ENCODE measurements at places on chromosomes 2 and 18.

- peak; percentile 77 for DNase-seq
These were observed 4.0 kb upstream of the MREG start for GRCh38 chr2:216017365-216017764.

DNA sequence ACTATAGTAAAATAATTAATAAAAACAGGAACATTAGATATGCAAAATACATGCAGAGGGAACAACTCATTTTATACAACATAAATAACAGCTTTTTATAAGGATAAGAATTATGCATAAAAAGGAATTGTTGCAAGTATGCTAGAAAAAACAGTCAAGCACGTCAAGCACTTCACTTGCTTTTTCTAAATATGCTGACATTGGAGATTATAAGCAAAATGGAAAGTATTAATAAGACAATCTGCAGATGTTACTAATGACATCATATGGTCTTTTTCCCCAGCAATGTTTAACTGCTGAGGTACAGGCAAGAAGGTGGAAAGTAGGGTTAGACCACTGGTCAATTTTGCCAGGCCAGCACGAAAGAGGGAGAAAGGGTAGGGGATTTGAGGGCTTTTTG is 111.7 kb downstream of the HIBCH start:
- DNase-seq, result no peak

DNA sequence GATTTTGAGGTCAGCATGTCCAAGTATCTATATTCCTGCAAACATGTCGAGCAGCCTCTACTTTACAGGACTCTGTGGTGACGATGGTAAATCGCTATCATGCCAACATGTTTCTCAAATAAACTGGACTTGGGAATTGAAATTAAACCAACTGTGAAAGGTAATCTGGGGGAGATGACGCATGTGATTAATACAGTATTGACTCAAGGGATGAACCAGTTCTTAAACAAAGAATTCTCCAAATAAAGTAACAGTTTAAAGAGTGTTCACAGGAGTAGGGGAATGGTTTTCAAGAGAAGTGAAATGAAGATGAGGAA is 54.3 kb downstream of the THUMPD2 start:
- no peak for DNase-seq

DNA sequence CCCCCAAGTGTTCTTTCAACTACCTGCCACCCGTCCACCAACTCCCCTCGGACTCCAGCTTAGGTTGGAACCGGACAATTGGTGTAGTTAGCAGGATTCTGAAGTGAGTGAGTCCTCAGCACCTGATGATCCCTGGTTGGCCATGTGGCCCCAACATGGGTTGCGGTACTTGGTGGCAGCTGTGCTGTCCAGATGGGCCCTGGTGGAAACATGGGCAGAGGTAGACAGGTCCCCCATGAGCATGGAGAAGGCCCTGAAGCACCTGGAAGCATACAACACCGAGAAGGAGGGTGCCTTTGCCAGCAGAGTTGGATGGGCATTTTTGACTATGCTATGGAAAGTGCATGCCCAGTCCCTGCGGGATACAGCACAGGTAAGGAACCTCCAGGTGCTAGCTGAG is 11.0 kb upstream of the C2orf42 start:
- no peak for DNase-seq

DNA sequence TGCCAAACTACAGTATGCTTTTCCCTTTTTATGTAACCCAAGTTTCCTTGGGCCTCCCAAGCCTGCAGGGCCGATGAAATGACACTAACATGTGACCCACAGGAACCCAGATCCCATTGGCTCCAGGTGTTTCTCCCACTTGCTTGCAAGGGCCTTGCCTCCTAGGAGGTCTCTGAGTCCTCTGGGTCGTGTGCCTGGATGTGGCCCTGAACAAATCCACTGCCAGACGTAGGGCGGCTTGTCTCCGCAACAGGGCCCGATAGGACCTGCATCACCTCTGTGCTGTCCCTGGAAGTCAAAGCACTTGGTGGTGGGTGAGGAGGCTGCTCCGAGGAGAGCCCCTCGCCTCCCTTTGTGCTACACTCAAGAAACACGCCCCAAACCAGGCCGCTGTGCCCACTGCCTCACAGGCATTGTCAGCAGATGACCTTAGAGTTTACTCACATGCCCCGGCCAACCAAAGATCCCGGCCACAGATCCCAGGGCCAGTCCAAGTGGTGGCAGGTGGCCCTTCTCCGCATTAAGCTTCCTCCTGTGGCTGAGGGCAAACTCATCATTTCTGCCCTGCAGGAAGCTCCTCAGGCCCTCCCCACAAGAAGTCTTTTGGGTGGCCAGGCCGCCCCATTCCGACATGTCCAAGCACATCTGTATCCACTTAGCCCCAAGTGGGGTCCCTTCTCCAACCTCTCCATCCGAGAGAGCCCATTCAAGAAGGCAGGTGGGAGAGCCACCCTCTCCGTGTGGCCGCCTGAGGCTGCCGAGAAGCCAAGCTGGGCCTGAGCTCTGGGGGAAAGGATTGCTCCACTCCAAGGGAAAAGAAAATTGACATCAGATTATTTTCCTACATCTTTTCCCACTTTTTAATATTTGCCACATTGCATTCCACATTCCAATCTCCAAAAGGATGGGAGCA is 76.7 kb downstream of the GFPT1 start:
- no peak for DNase-seq

DNA sequence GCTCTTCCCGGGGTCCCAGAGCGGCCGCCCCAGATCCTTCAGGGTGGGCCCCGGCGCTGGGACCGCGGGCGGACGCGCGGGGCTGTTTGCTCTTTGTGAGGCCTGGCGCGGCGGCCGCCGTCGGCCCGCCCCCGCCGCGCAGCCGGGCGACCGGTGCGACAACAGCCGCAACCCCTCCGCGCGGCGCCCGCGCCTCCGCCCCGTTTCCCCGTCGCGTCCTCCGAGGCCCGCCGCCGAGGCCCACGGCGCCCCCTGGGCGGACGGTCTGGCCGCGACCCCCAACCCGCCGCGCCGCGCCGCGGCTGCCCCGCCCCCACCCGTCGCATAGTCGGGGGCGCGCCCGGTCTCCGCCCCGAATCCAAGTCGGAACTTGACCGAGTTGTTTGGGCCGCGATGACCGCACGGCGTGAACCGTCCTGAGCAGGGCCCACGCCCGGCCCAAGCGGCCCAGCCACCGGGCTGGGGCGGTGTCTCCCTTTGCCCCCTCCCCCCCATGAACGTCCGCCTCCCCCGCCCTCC is 448 bp downstream of the YPEL5 start:
- peak; percentile 33 for DNase-seq

GRCh38 chr2:25707927-25708590 is 34.7 kb upstream of the DTNB start:
- DNase-seq, result no peak

DNA sequence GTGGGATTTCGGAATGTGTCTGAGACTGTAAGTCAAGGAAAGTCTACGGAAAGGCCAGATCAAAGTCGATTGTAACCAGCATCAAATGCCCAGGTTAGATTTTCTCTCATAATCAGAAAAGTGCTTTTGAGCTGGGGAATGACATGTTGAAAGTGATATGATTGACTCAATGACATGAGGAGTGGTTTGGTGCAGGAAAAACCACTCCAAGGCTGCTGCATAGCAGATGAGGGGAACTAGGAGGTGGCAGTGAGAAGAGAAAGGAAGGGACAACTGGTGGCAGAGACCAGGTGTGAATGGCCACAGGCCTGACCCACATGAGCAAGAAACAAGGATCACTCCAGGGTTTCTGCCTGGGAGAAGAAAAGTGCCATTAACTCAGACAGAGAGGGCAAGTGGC is 822 bp downstream of the SLC35F6 start:
- DNase-seq, result no peak

- no peak for DNase-seq
These were observed 351.7 kb downstream of the RAD51AP2 start for GRCh38 chr2:17166506-17166905.

- peak; percentile 97 for DNase-seq
These were observed 704 bp upstream of the ODC1 start for GRCh38 chr2:10448576-10449485.

DNA sequence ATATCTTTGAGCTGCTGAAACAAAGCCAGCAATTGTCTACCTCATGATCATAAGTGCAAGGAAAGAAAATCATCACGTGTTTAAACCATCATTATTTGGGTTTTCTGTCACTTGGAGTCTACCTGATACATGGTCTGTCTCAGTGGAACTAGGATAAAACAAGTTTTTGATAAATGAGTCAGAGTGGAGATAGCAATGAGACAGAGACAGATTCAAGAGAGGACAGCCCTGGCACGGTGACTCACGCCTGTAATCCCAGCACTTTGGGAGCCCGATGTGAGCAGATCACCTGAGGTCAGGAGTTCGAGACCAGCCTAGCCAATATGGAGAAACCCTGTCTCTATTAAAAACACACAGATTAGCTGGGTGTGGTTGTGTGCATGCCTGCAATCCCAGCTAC is 93.8 kb downstream of the PMAIP1 start:
- DNase-seq, result no peak

- no peak for DNase-seq
These were observed 166.3 kb downstream of the NRP2 start for GRCh38 chr2:205848601-205849000.

- no peak for DNase-seq
These were observed 140.1 kb upstream of the B3GNT2 start for GRCh38 chr2:62055724-62056336.

DNA sequence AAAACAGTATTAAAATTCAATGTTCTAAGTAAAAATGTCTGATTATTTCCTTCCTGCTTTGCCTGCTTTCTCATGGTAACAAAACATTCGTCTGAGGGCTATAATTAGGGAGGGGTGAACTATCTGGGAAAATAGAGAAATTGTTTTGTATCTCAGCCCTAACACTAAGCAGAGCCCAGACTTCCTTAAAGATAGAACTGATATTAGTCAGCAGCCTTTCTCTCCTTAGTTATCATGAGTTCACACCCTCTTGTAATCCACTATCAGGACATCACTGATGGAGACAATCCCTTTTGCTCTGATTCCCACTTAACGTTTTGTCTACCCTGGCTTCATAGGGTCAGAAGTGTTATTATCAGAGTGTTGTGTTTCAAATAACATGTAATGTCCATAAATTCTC is 701.1 kb upstream of the ZEB2 start:
- no peak for DNase-seq

DNA sequence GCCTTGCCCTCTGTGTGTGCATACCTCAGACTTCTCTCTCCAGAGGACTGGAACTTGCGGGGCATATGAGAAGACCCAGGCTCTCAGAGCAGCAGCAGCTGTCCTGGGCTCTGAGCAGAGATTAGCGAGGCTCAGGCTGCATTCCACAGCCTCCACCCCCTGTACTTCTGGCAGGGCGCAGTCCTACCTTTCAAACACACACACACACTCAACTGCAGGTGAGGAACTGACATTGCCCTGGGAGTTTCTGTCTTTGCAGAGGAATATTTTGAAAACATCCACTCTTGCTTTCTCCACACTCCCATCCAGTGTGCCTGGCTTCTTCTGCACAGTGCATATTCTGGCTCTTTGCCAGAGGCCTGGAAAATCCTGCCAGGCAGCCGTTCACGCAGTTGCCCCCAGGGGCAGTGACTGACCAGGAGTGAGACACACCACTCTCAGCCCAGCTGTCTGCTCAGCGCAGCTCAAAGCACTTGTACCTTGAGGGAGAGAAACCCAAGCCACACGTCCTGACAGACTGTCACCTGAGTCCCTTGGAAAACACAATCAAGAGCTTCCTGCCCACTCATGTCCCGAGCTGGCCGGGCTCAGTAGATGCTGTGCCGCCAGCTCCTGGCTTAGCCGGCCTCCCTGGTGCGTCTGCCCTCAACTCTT is 460.8 kb downstream of the RNF144A start:
- DNase-seq, result peak; percentile 13

DNA sequence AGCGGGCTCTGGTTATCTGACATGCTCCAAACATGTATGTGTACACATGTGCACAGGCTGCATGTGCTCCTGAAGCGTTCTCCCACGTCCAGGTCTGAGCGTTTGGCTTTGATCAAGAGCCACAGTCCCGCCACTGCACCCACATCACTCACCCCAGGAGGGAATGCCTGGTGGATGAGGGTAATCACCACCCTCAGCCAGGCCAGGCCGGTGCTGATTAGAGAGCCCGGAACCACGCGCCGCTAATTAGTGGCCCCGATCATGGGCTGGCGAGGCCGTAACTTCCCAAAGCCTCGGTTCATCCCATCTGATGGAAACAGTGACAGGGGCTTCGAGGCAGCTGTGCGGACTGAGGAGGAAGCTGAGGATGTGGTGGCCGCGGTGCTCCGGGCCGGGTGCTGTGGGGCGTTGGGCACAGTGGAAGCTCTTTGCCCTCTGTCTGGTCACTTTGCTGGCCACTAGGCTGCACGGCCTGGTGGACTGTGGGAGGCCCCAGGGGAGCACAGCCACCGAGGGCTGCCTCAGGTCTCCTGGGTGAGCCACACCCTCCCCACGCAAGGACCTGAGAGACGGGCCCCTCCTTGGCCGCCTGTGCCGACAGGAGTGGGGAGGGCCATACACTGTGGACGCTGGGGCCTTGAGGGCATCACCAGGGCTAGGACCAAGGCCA is 219.4 kb downstream of the TWIST2 start:
- no peak for DNase-seq

GRCh38 chr18:62037989-62038778 is 145.4 kb upstream of the RNF152 start:
- DNase-seq, result no peak

GRCh38 chr2:127669056-127669455 is 6.3 kb downstream of the LIMS2 start:
- DNase-seq, result no peak

DNA sequence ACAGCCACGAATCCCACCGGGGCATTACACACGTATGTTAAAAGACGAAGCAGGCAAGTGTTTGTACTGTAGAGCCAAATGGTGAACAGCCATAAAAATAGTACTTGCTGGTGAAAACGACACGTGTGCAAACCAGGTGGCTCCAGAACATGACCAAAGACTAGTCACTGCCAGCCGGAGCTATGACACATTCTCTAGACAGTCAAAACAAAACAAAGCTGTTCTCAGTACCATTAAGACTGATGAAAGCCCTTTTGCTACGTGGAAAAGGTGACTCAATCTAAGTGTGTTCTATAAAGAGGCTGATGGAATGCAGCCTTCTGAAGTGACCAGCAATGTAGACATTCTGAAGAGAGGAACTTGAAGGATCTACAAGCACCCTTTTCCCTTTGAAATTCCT is 367.7 kb upstream of the NETO1 start:
- DNase-seq, result no peak

GRCh38 chr18:37487400-37487867 is 78.2 kb downstream of the CELF4 start:
- no peak for DNase-seq

GRCh38 chr2:197913084-197913483 is 108.7 kb downstream of the PLCL1 start:
- DNase-seq, result no peak

- DNase-seq, result no peak
These were observed 1072.4 kb upstream of the ZEB2 start for GRCh38 chr2:145592361-145592760.

DNA sequence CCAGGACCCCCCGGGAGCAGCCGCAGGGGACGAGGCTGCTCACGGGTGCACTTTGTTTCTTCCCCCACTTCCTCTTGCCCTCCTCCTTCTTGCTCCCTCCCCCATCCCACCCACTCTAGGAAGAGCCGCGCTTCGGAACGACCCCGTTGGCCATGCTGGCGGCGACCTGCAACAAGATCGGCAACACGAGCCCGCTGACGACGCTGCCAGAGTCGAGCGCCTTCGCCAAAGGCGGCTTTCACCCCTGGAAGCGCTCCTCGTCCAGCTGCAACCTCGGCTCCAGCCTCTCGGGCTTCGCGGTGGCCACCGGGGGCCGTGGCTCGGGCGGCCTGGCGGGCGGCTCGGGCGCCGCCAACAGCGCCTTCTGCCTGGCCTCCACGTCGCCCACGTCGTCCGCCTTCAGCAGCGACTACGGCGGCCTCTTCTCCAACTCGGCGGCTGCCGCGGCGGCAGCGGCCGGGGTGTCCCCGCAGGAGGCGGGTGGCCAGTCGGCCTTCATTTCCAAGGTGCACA is 1.3 kb downstream of the SP9 start:
- no peak for DNase-seq

- no peak for DNase-seq
These were observed 14.8 kb downstream of the TWIST2 start for GRCh38 chr2:238862701-238863100.

Measured in RPMI8226 (cell line).